Activated CD4-positive, CD25-positive, alpha-beta regulatory T cell (primary cell): ENCODE measurements at places on chromosomes 7 and 10.

DNA sequence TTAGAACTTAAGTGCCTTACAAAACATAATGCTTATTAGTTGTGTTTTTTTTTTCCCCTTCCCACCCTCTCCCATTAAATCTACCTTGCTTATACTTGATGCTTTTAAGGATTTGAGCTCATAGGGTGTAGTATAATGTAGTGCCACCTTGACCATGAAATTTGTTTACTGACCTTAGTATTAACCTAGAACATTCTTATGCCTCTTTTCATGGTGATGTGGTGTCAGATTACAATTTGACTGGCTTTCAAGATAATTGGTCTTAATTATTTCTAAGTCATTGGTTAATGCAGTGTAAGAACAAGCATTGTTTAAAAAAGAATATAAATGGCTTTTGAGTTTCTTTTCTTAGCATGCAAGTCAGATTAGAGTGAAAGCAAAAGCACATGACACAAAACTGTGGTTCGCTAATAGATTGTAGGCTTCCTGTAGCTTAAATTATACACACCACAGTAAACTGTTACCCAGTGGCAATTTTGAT, 61.8 kb downstream of the ADD3 start:
- DNase-seq: no peak

DNA sequence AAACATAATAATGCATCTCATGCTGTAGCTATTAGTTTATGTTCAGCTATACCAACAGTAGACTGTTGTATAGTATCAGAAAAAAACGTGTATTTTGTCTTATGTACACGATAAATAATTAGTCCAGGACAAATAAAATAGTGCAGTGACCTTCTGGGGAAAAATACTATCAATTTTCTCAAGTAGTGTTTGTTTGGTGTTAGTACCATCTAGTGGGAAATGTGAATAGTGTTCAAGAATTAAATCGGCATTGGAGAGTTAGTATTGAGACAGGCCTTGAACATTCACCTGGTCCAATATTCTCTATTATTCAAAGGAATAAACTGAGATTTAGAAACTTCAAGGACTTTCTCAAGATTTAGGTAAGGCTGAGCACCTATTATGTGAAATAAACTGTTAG, 21.7 kb upstream of the OR2A5 start:
- no peak for DNase-seq

- no peak for DNase-seq
Observed at GRCh38 chr7:152158801-152159587, 133.5 kb downstream of the GALNT11 start.

- DNase-seq: no peak
Observed at GRCh38 chr7:105245398-105246114, 143.2 kb downstream of the SRPK2 start.

GRCh38 chr10:125060482-125060825, 99.9 kb downstream of the CTBP2 start:
- DNase-seq: no peak

DNA sequence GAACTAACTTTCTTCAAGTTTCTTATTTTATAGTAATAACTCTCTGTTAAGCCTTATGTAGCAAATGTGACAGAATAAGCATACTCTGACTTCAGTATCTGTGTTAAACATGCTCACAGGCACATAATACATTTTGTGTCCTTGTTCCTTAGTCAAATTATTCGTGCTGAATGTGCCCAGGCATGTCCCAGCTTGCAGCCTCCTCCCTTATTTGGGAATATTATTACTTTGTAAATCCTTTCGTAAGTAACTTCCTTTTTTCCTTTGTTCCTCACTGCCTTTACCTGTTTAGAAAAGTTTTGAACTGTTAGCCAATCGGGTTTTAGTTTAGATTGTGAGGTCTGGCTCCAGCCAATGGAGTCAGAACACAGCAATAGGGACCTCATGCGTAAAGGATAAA, 46.9 kb downstream of the GALNT11 start:
- no peak for DNase-seq

DNA sequence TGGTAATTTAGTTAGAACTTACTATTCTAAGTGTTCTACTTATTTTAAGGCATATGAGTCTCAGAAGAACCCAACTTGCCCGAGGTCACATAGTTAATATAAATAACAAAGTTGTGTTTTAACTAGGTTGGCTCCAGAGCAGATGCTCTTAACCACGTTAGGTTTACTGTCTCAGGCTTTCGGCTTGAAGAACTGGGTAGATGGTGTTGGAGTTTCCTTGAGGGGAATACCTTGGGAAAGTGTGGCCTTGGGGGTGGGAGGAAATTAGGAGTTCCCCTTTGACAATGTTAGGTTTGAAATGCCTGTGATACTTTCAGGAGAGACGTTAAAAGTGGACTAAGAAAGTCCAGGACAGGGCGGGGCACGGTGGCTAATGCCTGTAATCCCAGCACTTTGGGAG, 9.6 kb downstream of the ZNF398 start:
- DNase-seq: no peak

DNA sequence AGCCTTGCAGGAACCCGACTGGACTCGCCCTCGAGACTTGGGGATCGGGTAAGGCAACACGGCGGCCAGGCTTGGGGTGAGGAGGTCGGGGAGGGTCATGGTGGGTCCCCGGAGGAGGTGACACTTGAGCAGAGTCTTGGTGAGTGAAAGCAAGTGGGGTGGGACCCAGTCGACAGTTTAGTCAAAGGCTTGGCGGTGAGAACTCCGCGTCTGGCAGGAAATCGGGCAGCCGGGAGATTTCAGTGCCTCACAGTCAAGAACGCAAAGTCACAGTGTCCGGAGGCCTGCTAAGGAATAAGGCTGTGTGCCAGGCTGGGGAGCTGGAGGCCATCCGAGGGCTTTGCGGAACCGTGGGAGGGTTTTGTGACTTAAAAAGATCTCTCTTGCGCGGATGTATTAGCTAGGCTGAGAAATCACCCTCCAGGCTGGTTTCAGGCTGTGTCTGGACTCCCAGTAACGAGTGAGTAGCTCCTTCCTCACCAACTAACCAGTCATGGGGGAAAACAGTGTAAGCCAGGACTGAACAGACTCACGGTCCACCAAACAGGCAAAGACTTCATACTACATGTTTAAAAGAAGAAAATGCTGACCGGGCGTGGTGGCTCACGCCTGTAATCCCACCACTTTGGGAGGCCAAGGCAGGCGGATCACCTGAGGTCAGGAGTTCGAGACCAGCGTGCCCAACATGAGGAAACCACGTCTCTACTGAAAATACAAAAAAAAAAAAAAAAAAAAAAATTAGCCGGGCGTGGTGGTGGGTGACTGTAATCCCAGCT, 613 bp downstream of the AP5Z1 start:
- DNase-seq: no peak

- no peak for DNase-seq
Observed at GRCh38 chr10:78044699-78045098, 11.0 kb downstream of the RPS24 start.

DNA sequence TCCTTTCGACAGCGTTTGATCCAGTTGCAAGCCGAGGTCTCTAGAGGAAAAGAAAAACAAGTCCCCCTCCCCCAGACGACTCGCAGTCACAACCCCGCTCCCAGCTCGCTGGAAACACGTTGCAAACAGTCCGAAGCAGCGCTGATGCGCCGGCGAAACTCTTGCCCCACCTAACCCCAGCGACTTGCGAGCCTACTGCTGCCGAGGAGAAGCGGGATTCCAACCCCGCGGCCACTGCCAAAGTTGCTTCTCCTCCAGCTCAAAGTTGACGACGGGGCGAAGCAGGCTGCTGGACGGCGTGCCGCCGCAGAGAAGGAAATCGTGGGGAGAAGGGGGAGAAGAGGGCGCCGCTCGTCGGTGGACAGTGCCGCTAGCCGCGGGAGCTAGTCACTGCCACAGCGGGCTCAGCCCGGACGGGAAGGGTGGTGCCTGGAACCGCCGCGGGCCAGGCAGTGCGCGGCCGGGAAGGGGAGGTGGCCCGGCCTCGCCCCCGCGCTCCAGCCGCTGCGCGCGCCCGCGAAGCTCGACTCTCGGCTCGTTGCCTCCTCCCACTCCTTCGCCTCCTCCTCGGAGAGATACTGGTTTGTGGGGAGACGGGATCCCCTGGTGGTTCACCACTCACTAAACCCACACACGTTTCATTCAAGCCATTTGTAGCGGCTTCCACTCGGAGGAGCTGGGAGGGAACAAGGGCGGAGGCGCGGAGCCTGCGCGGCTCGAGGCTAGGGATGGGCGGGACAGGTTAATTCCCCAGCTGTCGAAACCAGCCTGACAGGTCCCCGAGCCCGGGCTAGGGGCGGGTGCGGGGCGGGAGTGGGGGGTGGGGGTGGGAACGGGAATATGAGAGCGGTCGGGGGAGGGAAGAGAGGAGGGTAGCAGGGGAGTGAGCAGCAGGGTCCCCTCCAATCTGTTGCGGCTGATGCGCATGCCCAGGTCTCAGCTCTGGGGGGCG, at the start of gene GPR37:
TSS of gene GPR37 (minus strand) at position 392 of the 952 bp plus-strand sequence. CDS start 816 bp downstream, outside the sequence.
- DNase-seq: no peak

GRCh38 chr10:98169379-98169778, 34.9 kb downstream of the R3HCC1L start:
- DNase-seq: no peak

- DNase-seq: no peak
Observed at GRCh38 chr7:32025381-32026082, 44.7 kb downstream of the PDE1C start.
